T-helper 9 cell (primary cell): ENCODE measurements at places on chromosomes 1 and 21.

- no peak for DNase-seq
Measured at GRCh38 chr1:67564193-67564592, 120.8 kb upstream of the GADD45A start.

DNA sequence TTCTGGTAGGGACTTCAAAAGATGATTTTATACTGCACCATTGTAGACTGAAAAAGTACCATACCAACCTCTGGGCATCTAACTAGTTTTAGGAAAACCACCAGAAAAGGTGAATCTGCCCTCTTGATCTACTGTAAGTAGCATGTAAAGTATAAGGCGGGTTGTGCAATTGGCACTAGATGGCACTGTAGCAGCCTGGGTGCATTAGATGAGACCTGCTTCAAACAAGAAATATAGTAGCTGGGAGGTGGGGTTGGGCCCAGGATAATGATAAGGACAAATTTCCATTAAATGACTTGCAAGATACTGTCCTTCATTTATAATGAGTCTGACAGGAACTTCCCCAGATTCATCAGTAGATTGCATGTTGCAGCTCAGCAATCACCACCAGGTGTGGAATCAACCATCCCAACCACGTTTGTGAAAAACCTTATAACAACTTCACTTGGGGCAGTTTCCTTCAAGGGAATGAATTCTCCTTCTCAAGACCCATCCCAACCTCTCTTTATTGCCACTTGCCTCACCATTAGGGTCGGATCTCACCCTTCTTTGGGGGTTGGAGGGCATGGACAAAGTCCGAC lies 37.3 kb upstream of the IL10 start:
- DNase-seq: no peak

DNA sequence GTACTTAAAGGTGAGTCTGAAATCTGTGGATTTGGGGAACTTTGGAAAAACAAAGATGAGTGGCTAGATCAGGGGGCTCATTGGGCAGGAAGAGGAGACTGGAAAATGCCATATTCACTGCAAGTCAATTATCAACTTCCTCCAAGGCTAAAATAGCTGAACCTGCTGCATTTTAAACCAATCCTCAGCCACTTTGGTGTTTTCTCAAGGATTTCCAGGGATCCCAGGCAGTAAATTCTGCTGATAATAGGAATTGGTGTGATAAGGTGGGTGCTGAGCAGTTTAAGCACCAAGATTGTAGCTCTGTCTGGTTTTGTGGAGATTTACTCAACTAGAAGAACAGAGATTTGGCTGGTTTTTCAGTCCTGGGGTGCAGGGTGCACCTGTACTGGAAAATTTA lies 153.9 kb upstream of the CAMK1G start:
- no peak for DNase-seq

GRCh38 chr21:29265690-29266479 lies 32.8 kb upstream of the BACH1 start:
- no peak for DNase-seq

GRCh38 chr21:30146558-30147282 lies 19.9 kb downstream of the CLDN17 start:
- DNase-seq: no peak

DNA sequence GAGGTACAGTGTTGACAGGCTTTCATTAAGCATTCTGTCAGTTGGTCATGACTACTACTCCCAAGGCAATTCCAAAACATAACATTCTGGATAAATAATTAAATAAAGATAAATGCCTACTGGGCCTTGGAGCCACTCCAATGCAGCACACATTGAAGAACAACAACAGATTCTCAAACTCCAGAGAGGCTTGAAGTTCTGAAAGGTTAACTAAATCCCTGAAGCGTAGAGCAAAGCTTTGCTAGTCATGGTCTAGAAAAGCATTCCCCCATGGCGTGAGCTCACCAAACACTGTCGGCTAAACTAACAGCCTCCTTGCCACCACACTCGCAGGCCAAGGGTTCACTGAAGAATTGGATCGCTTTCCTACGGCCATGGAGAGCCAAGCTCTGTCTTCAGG lies 268.0 kb downstream of the ATG4C start:
- no peak for DNase-seq

DNA sequence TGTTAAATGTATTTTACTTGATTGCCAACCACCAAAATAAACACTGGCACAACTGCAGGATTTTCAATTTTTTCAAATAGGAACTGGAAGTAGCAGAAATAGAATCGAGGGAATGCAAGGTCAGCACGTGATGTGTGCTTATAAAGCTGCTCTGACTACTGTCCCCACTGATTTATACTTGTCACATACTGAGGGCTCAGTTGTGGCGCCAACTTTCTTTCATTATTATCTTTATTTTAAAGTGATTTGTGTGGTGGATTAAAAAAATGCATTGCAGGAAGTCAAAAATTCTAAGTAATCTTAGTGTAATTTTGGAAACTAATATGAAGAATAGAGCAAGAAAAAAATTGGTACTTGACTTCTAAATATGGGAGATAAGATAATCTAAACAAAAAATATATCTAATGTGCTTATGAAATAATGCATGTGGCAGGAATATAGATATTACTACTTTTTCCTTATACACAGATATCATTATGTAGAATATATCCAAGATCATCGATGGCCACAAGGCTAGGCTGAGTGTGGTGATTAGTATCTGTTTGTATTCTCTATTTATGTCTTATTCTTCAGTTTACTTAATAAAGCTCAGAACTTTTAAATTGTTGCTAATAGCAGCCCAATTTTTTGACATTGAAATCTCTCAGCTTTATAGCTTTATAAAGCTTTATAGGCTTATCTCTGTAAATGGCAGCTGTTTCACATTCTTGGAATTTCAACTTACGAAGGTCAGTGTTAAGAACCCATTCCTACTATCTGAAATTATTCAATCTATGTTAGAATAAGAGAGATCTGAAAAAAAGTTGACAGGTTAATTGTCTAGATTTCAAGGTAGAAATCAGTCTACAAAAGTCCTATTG lies 404.5 kb upstream of the ADAMTS5 start:
- no peak for DNase-seq

GRCh38 chr1:5937373-5937857 lies 54.8 kb downstream of the NPHP4 start:
- no peak for DNase-seq

DNA sequence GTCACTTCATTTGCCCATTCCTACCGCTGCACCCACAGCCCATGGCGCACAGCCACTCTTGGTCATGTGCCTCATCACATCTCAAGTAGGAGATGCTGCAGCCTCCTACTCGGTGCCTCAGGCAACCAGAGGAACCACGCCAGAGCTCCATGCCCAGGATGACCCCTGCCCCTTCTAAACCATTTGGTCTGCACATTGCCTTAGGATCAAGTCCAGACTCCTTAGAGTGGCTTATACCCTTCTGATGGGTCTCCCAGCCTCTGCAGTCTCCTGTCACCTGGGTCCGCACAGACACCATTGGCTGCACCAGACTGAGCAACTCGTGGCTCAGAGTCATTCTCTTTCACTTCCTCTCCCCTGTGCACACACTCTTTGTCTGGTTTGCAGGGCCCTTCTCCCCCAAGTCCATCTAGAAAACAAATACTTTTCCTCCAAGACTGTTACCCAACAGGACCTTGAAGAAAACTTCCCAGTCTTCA lies 2.2 kb upstream of the ADORA3 start:
- no peak for DNase-seq

- no peak for DNase-seq
Measured at GRCh38 chr1:64975740-64976139, 9.4 kb upstream of the JAK1 start.

GRCh38 chr1:39533442-39533841 lies 42.0 kb downstream of the BMP8A start:
- no peak for DNase-seq

DNA sequence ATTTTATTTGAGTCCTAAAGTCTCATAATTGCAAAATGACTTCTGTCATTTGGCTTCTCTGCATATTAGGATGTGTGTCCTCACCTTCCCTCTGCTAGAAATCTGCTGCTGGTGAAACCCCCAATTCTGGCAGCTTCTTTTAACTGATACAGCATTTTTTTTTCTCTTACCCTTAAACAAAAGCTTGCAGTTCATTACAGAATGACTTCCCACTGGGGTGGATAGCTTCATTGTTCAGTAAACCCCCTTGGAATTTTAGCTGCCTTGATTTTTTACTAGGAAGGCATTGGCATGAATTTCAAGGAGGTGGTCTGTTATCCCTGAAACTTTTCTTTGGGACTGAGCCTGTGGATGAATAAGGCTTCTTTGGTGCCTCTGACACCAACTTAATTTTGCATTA lies 16.8 kb downstream of the TSEN15 start:
- no peak for DNase-seq

GRCh38 chr1:26915204-26915842 lies 1.5 kb upstream of the NR0B2 start:
- DNase-seq: no peak

GRCh38 chr1:58487002-58487401 lies 59.5 kb downstream of the OMA1 start:
- DNase-seq: no peak

GRCh38 chr1:5769146-5769545 lies 223.1 kb downstream of the NPHP4 start:
- DNase-seq: no peak

DNA sequence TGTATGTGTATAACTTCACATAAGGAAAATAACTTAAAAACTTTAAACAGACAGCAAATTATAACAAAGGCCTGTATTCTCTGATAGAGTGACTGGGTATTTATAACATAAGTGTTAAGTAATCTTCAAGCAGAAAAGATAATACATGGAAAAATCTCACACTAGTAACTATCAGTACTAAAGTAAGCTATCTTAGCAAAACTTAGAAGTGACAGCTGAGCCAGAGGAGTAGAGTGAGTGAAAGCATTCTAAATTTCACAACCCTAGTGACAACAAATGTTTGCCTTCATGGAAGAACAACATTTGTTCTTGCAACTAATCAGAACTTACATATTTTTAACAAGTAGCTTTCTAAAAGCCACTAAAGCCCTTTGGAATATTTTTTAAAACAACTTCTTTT lies 74.5 kb upstream of the B3GALT2 start:
- DNase-seq: no peak

- no peak for DNase-seq
Measured at GRCh38 chr1:118254491-118255425, 69.7 kb upstream of the SPAG17 start.
